ENCODE measurements at places on chromosomes 6 and 20. TPM values are rescaled to one million over a fixed set of nuclear protein-coding genes. Genes with fewer than 3 reads are reported as not detected.

The TCP11 gene
- total RNA-seq = not detected

The UBD gene
- total RNA-seq = 0.56 TPM

The MTCH1 gene
- total RNA-seq = 133 TPM

The ZHX3 gene
- total RNA-seq = 4.2 TPM

Measured in A549 treated with CpdA at 1 μM for 4 hours (cell line).